Stimulated activated CD8-positive, alpha-beta memory T cell treated with anti-CD3 and anti-CD28 coated beads, Interleukin-12 subunit alpha, Interleukin-12 subunit beta, amount 100 ng/mL, for 4 hours (primary cell): ENCODE measurements at places on chromosomes 1 and 21.

DNA sequence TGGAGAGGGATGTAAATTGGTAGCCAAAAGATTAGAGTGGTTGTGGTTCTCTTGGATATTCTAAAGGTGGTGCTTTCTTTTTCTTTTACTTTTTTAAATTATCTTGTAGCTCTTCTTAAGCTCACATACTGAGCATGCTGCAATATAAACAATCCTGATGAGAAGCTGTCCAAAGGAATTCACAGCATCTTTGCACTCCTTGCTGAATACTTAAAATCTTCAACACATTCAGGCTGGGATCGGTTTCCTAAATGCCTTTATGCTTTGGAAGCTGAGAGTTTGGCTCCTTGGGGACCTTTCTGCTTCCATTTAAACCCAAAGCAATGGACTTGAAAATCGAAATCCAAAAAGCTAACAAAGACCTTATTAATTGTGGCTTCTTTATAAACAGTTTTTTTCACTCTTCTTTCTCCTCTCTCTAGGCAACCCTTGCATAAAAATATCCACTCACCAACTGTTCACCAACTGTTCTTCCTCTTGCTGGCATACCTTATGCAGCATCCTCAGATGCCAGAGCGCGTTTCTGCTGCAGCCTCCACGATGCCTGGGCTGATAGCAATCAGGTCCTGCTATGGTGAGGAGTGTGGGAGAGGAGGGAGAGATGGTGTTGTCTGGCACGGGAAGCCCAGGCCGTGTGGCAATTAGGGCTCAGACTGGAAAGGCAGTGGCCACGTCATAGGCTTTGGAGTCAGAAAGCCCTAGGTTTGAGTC lies 535.8 kb upstream of the DAB1 start:
- DNase-seq = no peak

DNA sequence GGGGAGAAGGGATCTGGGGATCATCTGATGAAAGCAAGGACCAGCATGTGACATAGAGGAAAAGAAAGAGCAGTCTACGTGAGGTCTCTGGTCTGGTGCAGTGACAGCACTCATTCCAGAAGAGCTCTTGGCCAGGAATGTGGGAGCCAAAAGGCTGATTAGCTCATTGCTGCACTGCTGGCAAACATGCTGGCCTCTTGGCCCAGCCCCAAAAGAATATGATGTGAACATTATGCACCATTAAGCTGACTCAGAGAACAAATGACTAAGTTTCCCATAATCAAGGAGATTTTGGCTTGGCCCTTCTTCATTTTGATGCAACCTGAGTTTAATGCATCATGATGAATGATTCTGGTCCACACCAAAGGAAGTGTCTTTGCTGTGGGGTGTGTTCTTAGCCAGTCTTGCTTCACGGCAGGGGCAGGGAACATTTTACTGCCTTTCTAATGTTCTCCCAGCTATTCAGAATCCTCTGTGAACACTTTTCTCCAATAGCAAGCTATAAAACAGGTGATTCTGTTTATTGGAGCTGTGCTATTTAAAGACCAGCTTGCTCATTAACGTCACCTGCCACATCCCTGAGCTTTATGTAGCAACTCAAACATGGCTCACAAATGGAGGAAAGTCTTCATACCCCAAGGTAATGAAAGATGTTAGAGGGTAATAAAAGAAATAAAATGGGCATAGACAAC lies 55.1 kb downstream of the PCBP3 start:
- DNase-seq = no peak

DNA sequence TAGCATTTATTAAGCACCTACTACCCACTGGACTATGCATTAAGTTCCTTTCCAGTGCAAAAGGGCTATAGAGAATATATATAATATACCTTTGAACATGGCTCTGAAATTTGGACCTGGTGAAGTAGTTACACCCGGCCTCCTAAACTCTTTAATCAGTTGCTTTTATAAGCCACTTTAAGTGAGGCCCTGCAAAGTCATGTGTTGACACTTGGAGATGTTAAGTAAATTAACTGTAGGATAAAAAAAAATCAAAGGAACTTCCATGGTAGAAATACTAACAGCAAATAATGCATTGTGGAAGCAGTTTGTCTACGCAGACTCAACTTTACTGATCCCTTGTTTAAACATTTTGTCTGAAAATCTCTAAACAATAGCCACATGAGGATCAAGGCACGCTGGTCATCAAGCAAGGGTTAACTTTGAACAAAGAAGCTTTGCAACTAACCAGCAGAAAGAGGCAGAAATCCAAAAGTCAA lies 283.9 kb downstream of the VAV3 start:
- no peak for DNase-seq

GRCh38 chr1:155139895-155140629 lies at the start of gene DPM3:
DPM3 (minus strand) TSS chr1:155140531; CDS start chr1:155140240, 291 bp downstream.
- DNase-seq = peak; percentile 80

- DNase-seq = no peak
These were observed 114.1 kb downstream of the LHX4 start for GRCh38 chr1:180343921-180344769.

- DNase-seq = peak; percentile 38
These were observed 44.0 kb downstream of the YARS1 start for GRCh38 chr1:32773018-32773763.

DNA sequence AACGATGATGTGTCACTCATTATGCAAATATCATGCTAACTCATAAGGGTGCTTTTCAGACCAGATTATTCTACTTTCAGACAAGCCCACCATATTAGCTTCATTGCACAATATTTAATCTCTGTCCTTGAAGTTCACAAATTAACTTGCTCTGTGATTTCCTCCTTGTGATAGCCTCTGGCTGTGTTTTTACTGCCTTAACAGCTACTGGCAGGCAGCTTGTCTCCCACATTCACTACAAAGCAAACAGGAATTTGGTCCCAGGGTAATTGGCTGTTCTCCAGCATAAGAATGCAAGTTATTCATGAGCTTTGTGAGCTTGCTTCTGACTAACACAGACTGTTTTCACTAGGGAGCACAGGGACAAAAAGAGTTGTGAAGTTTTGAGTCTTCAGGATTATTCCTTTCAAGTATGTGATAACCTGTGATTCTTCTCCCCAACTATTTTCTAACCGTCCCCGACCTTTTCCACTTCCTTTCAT lies 87.9 kb upstream of the HMCN1 start:
- DNase-seq = no peak

DNA sequence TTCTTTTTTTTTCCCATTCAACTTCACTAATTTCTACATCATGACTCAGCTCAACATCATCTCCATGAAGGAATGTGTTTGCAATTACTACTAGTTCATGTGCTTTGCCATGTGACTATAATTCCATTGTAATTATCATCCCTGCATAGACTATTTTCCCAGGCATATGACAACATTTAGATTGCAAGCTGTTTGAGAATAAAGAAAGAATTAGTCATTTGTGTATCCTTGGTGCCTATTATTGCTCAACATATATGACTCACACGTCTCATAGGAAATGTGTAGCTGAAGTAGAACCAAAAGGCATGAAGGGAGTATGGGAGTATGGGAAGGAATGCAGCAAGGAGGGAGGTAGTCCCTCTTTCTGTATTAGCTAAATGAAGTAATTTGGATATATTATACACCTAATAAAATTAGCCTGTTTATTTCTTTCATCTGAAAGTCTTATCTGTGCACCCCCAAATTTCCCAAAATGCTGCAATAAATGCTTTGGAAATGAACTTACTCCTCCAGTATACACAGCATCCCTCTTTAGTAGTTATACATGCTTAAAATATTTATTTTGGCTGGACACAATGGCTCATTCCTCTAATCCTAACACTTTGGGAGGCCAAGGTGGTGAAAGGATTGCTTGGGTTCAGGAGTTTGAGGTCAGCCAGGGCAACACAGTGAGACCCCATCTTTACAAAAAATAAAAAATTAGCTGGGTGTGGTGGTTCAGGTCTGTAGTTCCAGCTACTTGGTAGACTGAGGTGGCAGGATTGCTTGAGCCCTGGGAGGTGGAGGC lies 316.9 kb upstream of the ADGRL4 start:
- DNase-seq = no peak

GRCh38 chr1:20093940-20094391 lies 24.0 kb downstream of the PLA2G5 start:
- DNase-seq = no peak

DNA sequence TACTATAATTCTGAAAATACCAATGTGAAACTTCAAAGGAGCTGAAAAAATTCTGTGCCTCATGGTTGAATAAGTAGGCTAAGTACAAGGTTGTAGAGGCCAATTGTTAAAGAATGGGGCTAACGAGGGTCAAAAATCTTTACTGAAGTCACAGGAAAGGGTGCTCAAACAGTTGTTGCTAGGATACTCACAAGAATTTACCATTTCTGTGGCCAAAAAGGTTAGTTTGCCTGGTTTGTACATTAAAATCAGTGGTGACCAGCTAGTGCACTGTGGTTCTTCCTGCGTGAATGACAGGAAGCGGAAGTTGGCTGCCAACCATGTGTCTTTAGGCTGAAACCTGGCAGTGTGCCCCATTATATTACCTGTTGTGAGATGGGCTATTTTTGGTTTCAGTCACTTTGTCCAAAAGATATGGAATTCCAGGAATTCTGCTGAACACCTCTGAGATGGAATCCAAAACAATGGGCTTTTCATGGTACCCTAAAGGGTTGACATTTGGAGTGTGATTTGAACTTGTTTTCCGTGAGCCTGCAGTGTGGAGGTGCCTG lies 13.5 kb downstream of the MAP3K21 start:
- DNase-seq = no peak

DNA sequence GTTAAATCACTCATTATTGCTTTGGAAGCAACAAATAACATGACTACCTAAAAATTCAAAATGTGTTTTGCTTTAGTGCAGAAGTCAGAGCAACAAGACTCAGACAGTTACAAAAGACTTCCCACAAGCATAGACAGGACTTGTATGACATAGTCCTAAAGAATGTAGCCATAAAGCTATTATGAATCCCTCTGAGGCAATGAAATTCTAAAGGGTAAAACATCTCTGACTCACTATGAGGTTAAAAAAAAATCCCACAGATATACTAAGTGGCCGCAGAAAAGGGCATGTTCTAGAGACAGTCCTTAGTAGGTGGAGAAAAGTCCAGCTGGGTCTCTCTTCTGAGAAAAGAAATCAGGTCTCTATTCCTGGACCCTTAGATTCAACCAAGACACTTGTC lies 4.9 kb downstream of the PRKAB2 start:
- no peak for DNase-seq

- DNase-seq = no peak
These were observed 167.5 kb downstream of the ZNF281 start for GRCh38 chr1:200242110-200243041.

- DNase-seq = no peak
These were observed 53.9 kb upstream of the TTC34 start for GRCh38 chr1:2855206-2856065.

DNA sequence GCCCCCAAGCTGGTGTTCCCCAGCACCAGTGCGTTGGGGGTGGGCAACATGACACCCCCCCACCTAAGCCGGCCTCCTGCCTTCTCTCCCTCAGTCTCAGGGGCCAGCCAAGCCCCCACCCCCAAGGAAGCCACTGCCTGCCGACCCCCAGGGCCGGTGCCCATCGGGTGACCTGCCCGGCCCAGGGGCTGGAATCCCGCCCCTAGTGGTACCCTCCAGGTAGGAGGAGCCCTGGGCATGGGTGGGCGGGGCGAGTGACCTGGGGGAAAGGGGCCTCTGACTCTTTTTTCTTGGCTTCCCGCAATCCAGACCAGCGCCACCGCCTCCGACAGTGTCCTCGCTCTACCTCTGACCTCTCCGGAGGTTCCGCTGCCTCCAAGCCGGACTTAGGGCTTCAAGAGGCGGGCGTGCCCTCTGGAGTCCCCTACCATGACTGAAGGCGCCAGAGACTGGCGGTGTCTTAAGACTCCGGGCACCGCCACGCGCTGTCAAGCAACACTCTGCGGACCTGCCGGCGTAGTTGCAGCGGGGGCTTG lies 1.3 kb upstream of the EFNA4 start:
- DNase-seq = no peak

- DNase-seq = no peak
These were observed 22.8 kb downstream of the WDR26 start for GRCh38 chr1:224411766-224412165.

DNA sequence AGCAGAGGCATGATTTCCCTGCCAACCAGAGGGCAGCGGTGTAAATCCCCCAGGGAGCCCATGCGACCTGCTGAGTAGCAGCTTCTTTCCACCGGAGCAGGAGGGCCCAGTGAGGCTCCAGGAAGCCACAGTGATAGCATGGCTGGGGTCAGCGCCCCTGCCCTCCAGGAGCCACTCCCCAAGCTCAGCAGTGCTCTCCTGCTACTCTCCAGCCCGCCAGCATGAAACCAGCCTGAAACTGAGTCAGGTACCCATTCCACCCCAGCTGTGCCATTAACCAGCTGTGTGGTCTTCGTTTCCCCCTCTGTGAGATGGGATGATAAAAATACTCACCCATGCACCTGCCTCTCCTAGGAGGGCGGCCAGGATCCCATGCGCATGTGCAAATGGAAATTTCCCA lies 123.8 kb upstream of the TMEM51 start:
- no peak for DNase-seq

DNA sequence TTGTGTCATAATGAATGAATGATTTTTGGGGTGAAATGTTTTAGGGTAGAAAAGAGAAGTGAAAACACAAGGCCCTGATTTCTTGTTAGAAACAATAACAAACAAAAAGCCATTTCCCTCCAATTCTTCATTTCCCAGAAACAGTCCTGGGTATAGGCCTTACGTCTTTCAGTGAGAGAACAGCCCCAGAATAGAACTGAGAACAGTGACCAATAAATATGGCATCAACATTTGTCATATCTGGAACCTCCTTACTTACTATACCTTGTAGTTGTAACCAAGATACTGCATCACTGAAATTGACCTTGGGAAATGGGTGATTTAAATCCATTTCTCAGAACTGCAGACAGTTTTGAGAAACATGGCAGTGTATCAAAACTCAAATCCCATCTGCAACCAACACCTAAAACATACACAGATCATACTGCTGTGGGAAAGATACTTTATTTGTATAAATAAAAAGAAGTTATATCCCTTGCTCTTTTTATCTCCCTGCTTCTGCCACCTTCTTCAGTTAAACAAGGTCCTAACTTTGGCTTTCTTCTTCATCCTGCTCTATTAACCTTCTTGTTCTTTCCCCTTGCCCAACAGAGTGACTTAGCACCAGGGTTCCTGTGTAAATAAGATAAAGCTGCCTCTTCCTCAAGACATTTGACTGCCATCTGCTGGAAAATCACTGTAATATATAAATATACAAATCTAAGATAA lies 19.5 kb downstream of the XKR8 start:
- DNase-seq = no peak

DNA sequence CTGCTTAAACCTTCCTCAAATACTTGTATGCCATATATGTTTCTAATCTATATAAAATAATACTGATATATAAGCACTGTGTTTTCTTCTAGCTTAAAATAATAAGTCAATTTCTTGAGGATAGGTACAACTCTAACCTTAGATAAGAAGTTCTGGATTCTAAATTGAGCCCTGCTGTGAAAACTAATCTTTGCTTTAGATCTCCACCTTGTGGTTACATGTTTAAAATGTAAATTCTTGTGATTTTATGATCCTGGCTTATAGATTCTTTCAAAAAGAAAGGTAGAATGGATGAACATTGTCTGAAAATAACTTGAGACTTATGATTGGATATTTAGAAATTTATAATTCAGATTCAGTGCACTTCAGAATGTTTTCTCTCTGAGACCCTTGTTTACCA lies 38.9 kb upstream of the HMCN1 start:
- DNase-seq = no peak

- DNase-seq = no peak
These were observed 20.5 kb upstream of the CD55 start for GRCh38 chr1:207300970-207301369.
